ENCODE measurements at places on chromosomes 2 and 18.

GRCh38 chr2:84832772-84833461 is 48.0 kb downstream of the TRABD2A start:
- no peak for DNase-seq

DNA sequence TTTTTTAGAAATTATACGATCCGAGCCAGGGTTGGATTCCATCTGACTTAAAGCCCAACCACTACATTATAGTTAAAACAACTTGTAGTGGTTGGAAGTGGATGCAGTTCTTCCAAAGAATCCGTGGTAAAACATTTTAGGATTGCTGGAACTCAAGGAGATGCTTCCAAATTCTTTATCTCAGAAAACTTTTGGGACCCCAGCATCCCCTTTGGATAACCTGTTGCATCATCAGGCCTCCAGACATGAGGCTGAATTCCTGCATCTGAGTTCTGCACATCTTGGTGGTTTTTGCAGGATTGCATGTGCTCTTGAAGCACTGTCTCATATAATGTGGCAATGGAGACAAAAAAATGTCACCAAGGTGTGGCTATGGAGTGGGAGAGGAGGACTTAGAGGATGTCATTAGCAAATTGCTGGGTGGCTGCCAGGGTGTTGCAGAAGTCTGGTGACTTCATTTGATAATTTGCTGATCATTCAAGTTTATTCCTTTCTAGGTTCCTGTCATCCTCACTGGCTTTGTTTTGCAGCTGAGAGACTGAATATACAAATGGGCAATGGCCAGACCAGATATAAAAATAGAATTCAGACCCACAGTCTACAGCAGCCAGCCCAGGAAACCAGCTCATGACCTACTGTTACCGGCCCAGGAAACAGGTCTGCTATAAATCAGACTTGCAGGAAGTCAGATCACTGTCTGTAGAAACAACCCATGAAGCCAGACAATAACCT is 207.7 kb downstream of the BCL2 start:
- no peak for DNase-seq

DNA sequence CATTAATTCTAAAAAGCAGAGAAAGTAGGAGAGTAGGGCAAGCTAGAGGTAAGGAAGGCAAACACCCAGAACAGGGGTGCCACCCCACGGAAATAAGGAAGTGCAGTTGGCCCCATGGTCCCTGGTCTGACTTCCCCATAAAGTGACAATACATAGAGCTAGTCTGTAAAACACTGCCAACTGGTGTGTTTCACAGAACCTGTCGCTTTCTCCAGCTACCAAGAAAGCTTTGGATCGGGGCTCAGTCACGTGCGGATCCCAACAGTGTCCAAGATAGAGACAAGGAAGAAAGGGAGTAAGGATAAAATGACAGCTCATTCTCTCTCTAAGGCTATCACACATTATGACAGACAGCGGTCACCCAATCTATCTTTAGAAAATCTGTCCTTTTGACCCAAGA is 36.4 kb downstream of the TBC1D8 start:
- DNase-seq = no peak

DNA sequence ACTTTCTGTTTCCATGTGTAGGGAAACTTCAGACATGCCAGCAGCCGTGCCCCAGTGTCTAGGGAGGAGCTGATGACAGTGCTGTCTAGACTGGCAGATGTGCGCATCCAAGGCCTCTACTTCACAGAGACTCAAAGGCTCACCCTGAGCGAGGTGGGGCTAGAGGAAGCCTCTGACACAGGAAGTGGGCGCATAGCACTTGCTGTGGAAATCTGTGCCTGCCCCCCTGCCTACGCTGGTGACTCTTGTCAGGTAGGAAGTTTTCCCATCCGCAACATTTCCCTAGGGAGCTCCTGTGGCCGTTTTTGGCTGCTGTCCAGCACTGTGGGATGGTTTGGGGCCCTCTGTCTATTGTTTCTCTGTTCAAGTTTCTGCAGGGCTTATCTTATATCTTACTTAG is 143.1 kb upstream of the TTC39C start:
- DNase-seq = peak; percentile 81

GRCh38 chr2:66442516-66443185 is 7.7 kb downstream of the MEIS1 start:
- no peak for DNase-seq

- DNase-seq = no peak
These were observed 12.8 kb upstream of the ALPP start for GRCh38 chr2:232365621-232366321.

DNA sequence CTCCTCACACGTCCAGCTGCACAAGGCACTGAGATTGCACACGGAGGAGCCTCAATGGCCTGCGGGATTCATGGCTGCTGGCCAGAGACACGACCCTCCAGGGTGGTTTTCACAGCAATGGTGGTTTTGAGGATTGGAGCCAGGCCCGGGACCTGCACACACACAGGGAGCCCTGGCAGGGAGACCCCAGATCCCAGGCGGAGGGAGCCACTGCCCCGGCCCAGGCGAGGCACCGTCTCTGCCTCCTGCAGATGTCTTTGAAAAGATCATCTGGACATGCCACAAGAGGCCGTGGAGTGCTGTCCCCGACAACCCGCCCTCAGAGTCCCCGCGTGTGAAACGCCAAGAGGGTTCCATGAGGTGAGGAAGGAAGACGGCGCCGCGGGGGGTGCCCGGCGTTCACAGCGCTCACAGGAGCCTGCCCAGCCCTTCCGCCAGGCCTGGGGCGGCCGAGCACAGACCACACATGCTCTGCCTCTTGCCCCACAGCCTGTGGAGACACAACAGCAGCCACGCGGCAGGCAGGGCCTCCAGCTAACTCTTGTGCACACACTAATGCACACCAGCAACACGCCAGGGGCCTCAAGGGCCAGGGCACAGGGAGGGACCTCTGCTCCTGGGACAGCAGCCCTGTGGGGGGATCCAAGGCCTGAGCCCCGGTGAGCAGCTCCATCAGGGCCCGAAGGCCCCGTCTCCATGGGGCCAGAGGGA is 72.8 kb upstream of the CTDP1 start:
- DNase-seq = no peak

GRCh38 chr2:207933396-207934065 is 91.8 kb downstream of the PLEKHM3 start:
- no peak for DNase-seq

DNA sequence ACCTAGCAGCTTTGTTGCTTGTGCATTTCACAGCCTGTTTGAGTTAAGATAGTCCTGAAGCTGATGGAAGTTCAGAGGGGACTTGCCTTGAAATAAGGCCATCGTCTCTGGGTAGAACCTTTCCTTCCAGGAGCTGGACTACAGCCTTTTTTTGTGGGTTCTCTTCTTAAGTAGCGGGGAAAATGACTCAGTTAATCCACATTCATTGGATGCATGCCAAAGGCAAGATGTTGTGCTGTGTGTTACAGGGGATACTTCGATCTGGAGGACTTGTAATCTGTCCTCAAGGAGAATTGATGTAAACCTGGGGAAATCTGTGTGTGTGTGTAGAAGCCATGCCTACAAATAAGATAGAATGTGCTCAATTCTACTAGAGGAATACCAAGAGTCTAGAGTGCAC is 46.8 kb downstream of the RPIA start:
- DNase-seq = no peak

DNA sequence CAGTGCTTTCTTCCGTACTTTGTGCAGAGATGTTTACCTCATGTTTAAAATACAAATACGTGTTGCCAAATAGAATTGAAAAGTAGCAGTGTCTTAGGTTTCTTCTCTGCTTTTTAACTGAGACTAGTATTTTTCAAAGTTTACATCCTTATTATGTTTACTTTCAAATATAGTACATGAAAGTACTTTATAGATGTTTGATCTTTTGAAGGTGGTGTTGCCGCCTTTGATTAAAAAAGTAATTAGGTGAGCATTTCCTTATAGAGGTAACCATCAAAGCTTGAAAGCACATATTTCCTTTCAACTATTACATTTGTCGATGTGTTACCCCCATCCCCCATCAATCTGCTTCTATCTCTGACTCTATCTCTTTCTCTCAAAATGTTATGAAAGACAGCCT is 87.0 kb downstream of the CERS6 start:
- DNase-seq = no peak

DNA sequence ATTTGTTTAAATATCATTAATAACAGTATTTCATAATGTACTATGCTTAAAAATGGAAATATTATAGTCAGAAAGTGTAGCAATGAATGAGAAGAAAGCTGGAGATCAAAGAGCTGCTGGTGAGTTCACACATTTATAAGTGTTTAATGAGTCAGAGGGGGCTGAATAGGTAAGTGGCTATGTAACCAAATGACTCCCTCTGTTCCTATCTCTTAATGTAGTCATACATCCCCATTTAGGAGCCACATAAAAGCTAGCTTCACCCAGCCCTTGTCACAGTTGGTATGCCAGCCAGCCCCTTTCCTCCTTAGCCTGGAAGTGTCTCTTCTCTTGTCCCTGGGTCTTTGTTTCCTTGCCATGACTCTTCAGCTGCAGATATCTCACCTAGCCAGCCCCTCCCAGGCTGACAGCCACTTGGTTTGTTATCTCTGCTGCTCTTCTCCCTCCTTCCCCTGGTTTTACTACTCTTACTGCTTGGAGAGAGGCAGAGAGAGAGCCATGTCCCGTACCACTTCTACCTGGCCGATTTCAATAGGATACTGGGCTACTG is 438.6 kb upstream of the HNMT start:
- no peak for DNase-seq

GRCh38 chr18:11906176-11906575 is 1.9 kb downstream of the MPPE1 start:
- no peak for DNase-seq

DNA sequence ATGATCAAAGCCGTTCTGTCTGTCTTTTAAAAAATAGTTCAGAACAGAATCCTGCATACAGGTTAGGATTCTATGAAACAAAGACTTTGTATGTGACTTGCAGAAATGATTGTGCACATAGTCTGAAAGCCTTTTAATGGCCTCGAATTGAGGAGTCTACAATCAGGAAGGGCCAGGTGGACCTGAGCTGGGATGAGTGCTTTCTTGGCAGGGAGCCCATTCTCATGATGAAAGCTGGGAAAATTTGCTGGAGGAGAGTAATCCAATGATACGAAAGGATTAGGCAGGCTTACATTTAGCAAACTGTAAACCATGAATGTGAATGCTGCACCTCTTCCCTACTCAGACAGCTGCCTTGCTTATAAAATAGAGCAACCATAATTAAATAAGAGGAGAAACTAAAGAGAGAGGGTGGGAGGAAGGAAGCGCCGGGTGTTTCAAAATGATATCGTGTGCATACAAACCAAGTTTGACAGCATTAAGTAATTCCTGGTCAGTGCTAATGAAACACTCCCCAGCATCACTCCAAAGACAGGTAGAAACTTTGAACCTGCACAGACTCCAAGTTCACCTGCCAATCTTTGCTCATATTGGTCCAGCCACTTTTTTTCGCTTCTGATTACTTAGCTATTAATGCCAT is 23.7 kb upstream of the CXCR4 start:
- no peak for DNase-seq

- no peak for DNase-seq
These were observed 53.0 kb downstream of the EPAS1 start for GRCh38 chr2:46350029-46350689.

DNA sequence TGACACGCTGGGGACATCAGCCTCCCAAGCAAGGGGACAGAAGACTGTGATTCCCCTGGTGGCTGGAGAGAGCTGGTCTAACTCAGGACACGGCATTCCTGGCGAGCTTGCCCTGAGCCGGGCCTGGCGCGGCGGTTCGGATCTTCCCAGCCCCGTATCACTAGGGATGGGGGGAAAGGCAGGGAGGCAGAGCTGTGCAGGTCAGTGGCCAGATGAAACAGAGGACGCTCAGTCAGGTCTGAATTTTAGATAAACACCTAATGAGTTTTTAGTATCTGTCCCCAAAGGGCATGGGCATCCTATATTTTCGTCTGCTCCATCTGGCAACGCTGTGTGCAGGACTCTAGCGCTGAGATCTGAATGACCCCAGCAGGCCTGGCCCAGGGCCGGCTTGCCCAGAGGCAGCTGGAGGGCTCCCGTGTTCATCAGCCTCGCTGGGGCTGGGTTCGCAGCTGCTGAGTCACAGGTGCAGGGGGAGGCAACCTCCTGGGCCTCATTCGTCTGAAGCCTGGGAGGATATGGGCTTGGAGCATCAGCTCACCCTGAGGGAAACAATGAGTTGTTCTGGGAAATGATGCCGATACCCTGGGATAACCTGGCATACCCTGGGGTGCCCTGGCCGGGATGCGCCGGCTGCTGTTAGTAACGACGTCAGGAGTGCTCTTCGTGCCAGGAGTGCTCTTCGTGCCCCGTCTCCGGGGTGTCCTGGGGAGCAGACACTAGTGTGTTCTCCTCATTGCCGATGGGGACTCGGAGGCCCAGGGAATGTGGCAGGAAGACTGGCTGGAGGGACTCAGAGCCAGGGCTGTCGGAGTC is 48.1 kb upstream of the HPCAL1 start:
- no peak for DNase-seq

DNA sequence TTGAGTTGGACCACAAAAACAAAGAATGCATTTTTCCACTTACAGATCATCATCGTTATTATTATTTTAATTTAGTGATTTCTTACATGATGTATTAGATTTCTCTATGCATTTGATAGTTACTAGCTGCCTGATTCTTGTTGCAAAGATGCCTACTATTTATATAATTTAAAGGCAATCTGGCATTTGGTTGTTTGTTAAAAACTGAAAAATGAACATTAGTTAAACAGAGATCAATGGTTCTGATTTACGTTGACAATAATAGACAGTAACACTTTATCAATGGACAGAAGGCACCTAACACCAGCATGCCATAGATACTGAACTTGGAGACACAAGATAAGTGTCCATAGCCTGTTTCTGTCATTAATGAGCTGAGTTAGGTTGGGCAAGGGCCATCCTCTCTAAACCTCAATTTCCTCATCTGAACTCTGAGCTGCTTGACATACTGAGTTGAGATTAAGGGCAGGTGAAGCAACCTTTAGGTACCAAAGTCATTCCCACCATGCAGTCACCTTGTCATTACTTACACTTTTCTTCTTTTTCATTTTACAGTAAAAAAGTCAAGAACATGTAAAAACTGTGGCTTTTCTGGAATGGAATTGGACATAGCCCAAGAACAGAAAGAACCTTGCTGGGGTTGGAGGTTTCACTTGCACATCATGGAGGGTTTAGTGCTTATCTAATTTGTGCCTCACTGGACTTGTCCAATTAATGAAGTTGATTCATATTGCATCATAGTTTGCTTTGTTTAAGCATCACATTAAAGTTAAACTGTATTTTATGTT is 3.1 kb downstream of the CCL20 start:
- DNase-seq = no peak

DNA sequence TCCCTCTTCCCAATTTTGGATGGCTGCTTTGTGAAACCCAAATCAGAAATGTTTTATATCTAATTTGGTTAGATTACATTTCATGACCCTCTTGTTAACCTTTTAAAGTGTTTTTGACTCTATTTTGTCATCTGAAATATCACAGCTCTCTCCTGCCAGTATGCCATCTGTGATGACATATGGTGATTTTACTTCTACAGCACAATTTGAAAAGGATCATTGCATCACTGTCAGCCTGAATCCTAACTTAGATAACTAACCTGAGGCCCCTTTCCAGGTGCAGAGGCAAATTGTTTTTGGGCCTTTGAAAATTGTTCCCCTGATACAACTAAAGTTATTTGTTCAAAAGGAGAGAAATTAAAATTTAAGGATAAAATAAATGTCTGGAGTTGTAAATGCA is 1023.4 kb upstream of the LRRTM1 start:
- DNase-seq = no peak

- DNase-seq = no peak
These were observed 173.3 kb downstream of the ANKRD44 start for GRCh38 chr2:197137231-197137630.

- DNase-seq = no peak
These were observed 24.8 kb upstream of the TBC1D8 start for GRCh38 chr2:101175991-101176390.

- no peak for DNase-seq
These were observed 40.9 kb upstream of the STPG4 start for GRCh38 chr2:47196046-47196445.
